Activated CD8-positive, alpha-beta memory T cell treated with anti-CD3 and anti-CD28 coated beads, Interleukin-2, amount 10 ng/mL, durations not matched to agents 7 days and 5 days (primary cell): ENCODE measurements at places on chromosomes 13 and 19.

DNA sequence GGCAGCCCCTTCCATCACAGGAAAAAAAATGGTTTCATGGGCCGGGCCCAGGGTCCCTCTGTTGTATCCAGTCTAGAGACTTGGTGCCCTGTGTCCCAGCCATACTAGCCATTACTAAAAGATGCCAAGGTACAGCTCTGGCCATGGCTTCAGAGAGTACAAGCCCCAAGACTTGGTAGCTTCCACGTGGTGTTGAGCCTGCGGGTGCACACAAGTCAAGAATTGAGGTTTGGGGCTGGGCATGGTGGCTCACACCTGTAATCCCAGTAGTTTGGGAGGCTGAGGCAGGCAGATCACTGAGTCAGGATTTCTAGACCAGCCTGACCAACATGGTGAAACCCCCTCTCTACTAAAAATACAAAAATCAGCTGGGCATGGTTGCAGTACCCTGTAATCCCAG lies 214.3 kb downstream of the LIG4 start:
- no peaks in the 10 kb centered on the region for H3K36me3 ChIP-seq
- no peaks in the 10 kb centered on the region for H3K27me3 ChIP-seq
- DNase-seq: no peak
- H3K4me1 ChIP-seq: no peaks in the 10 kb centered on the region
- no peak overlapping the region for H3K27ac ChIP-seq
- H3K4me3 ChIP-seq: no peak overlapping the region

- H3K36me3 ChIP-seq: peaks cover 11% of the 10 kb centered on the region
- H3K27me3 ChIP-seq: peaks cover 62% of the 10 kb centered on the region
- no peak for DNase-seq
- no peak overlapping the region for H3K27ac ChIP-seq
- no peak overlapping the region for H3K4me3 ChIP-seq
Measured at GRCh38 chr13:50243931-50244330, 228.7 kb downstream of the KCNRG start.

DNA sequence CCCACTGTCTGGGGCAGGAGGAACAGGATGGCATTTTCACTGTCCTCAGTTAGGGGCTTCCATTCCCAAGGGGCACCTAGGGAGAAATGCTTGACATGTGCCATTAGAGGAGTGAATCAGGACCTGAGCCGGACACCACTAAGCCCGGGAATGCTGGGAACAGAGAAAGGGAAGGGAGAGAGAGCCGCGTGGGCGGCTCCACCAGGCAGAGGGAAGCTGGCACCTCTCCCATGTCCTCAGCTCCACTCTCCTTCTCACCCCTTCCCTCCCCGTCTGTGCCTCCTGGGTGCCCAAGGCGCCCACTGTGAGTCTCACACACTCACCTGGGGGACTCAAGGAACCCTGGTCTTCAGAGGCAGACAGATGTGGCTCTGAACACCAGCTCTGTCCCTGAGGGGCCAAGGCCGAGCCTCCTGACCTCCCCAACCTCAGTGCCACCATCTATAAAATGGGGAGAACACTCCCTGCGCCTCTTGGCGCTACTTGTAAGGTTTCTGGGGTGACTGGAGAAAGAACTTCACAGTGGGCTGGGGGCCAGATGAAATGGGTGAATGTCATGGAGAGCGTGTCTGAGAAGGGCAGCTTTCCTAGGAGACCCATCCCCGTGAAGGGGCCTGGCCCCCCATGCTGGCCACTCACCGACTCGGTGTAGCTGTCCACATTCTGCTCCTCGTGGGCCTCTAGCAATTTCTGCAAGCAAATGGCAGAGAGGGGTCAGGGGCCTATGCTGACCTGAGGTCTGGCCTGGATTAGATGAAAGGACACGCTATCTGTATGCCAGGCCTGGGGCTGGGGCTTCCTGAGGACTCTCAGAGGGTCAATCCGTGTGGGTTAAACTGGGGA lies 5.3 kb upstream of the KPTN start:
- no peak for DNase-seq
- peaks cover 11% of the 10 kb centered on the region for H3K36me3 ChIP-seq
- H3K4me3 ChIP-seq: no peak overlapping the region
- H3K27me3 ChIP-seq: no peaks in the 10 kb centered on the region
- H3K4me1 ChIP-seq: peaks cover 28% of the 10 kb centered on the region
- H3K27ac ChIP-seq: no peak overlapping the region

DNA sequence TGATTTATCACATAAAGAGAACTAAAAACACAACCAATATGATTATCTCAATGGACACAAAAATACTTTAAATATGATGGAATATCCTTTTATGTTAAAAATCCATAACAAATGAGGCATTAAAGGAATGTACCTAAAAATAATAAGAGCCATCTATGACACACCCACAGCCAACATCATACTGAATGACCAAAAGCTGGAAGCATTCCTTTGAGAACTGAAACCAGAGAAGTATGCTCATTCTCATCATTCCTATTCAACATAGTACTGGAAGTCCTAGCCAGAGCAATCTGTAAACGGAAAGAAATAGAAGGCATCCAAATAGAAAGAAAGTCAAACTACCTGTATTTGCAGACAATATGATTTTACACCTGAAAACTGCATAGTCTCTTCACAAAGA lies 671.0 kb downstream of the SLITRK1 start:
- no peaks in the 10 kb centered on the region for H3K4me1 ChIP-seq
- no peak overlapping the region for H3K27ac ChIP-seq
- H3K36me3 ChIP-seq: no peaks in the 10 kb centered on the region
- H3K27me3 ChIP-seq: no peaks in the 10 kb centered on the region

- peak overlapping the region; percentile 16 for H3K4me3 ChIP-seq
- H3K27ac ChIP-seq: peak overlapping the region; percentile 92
- peaks cover 70% of the 10 kb centered on the region for H3K4me1 ChIP-seq
- peak; percentile 88 for DNase-seq
Measured at GRCh38 chr19:19591133-19591825, 27.2 kb downstream of the PBX4 start.

GRCh38 chr13:27524981-27525975 lies 74.9 kb upstream of the MTIF3 start:
- H3K36me3 ChIP-seq: no peaks in the 10 kb centered on the region
- H3K4me3 ChIP-seq: no peak overlapping the region
- no peak for DNase-seq
- H3K27me3 ChIP-seq: no peaks in the 10 kb centered on the region
- H3K4me1 ChIP-seq: peaks cover 7% of the 10 kb centered on the region

- H3K4me3 ChIP-seq: no peak overlapping the region
- no peak for DNase-seq
- no peak overlapping the region for H3K27ac ChIP-seq
Measured at GRCh38 chr19:8827277-8827676, 4.8 kb downstream of the ZNF558 start.
